Left renal pelvis (tissue), 4 donors: ENCODE measurements at places on chromosomes 12 and 14.

- no peak for DNase-seq
These were observed 4.4 kb downstream of the ZFP36L1 start for GRCh38 chr14:68788275-68788995.

GRCh38 chr12:108547686-108548085, 13.3 kb downstream of the SART3 start:
- DNase-seq = no peak

DNA sequence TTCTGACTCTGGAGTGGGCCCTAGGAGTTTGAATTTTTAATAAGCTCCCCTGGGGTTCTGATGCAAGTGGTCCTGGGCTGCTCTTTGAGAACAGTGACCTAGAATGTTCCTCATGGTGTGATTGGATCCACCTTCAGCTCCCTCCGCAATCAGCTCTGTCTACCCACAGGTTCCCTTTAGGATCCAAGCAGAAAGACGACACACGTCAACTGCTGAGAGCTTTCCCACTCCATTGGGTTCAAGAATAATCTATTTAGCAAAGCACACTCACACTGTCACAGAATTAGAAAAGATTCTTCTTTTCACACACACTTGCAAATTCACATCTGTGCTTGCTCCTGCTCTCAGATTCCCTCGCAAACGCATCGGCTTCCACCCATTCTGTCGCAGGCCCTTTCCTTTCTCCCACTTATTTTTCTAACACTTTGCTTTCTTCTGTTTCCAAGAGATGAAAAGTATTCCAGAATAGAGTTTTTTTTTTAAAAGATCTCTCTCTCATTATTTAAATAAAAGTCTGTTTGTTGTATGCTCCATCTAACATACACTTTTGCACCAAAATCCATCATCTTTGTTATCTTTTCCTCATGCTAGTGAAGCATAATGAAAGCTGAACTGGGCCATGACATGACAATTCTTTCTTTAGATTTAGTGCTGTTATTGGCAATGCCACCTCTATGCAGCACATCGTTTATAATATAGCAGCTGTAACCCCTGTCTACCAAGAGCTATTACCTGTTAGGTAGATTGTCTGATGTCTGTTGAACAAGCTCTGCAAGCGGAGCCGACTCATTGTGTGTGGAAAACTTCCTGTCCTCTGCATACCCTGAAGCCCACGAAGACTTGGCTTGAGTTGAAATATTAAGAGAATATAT, 73.1 kb downstream of the CACNA1C start:
- no peak for DNase-seq

DNA sequence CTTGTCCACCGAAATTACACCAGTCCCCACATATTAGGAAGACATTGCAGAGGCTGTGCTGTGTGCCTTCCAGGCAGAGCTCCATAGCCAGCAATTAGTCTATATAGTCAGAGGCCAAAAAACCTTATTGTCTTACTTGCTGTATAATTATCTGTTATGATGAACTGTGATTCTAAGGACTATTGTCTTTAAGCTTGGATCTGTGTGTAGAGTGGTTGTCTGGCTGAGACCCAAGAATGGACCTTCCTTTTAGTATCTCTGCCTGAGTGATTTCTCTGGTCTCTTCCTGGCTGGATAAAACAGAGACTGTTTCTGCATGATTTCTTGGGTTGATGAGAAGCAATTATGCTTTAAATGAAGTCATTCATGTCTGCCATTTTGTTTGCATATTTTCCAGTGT, 465.3 kb downstream of the PRKD1 start:
- DNase-seq = no peak

GRCh38 chr14:81153187-81153586, 67.6 kb downstream of the GTF2A1 start:
- no peak for DNase-seq

GRCh38 chr12:57632958-57633840, at the start of gene B4GALNT1:
Gene B4GALNT1, minus strand, starts transcription at chr12:57633201. Its CDS starts 1,069 bp downstream, at chr12:57632132.
- no peak for DNase-seq

DNA sequence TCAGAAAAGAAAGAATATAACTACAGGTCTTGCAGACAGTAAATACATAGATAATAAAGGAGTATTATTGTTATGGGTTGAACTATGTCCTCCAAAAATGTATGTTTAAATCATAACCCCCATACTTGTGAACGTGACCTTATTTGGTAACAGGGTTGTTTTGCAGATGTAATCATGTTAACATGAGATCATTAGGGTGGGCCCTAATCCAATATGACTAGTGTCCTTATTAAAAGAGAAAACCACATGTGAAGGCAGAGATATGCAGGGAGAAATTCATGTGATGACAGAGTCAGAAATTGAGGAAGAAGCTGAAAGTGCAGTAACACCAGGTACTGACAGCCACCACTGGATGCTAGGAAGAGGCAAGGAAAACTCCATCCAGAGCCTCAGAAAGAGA, 29.0 kb downstream of the MAGOHB start:
- DNase-seq = no peak

DNA sequence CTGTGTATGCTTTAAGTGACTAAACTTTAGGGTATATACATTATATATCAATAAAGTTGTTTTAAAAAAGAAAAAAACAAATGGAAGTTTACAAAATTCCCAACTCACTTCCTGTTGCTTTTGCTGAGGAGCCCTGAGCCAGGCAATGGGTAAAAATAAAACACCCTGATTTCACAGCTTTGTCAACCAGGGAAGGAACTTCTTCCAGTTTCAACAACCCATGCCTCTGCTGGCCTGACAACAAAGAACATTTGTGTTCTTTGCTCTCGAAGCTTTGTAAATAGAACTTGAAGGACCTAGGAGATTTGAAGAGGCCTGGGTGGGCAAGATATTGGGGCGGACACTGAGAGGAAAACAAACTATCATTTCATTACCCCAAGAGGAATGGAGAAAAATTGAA, 141.2 kb upstream of the NOS1 start:
- no peak for DNase-seq

- no peak for DNase-seq
These were observed 123.1 kb downstream of the ZFP36L1 start for GRCh38 chr14:68669603-68670358.
